Caco-2 (cell line): ENCODE measurements at places on chromosomes 3 and 15. TPM values are rescaled to one million over a fixed set of nuclear protein-coding genes. Genes with fewer than 3 reads are reported as not detected.

The SHF gene
- total RNA-seq: 11.9 and 12.9 TPM in 2 replicates

The LAMB2 gene
- 181 and 189 TPM in 2 replicates for total RNA-seq

The PIERCE2 gene
- 1.3 TPM in 1 of 2 replicates, not detected in the other for total RNA-seq

The CERS3 gene
- total RNA-seq: not detected in 2 replicates

The DLEC1 gene
- total RNA-seq: 0.11 and 0.35 TPM in 2 replicates

The PLCB2 gene
- total RNA-seq: 4.0 and 4.7 TPM in 2 replicates

The ADAMTS17 gene
- total RNA-seq: 1.5 and 2.0 TPM in 2 replicates

The SPTBN5 gene
- total RNA-seq: 2.3 and 2.5 TPM in 2 replicates
